ENCODE measurements at places on chromosomes 2 and 18. TPM values are rescaled to one million over a fixed set of nuclear protein-coding genes. Genes with fewer than 3 reads are reported as not detected.
A peak's percentile ranks its signal among the peaks of the same experiment; 100 is the strongest.

DNA sequence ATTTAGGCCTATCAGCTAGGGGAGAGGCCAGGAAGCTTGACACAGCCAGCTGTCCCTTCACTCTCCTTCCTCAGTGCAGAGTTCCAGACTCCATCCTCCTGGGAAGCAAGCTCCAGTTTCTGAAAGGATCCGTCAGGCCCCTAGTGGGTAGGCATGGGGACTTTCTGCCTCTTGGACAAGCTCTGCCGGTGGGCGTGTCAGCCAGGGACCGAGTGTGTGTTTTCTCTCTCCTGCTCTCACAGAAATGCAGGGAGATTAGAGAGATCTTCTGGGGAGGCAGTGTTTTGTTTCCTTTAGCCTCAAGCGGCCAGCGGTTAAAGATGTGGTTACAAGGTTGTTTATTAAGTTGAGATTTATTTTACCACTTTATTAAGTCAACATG is 29.9 kb upstream of the OTOS start:
- H3K4me3 ChIP-seq: no peak overlapping the region
- no peaks in the 10 kb centered on the region for H3K4me1 ChIP-seq
- no peaks in the 10 kb centered on the region for H3K36me3 ChIP-seq

DLX1 gene
- total RNA-seq: not detected

PDE1A gene
- total RNA-seq: not detected

DNA sequence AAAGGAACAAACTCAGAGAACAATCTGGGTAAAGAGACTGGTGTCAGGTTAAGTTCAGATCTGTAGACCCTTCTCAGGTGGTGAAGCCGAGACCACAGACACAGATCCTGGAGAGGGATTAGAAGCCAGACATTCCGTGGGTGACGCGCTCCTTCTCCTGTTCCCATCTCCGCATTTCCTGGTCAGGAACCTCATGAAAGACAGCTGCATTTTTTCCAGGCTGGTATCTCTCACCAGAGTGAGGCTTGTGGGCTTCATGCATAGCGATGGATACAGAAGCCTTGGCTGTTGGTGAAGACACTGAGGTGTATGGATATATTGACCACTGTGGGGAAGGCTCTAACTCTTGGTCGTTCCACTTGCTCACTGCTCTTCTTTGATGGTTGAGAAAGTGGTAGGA is 152.6 kb downstream of the FAM210A start:
- H3K36me3 ChIP-seq: no peaks in the 10 kb centered on the region
- H3K4me3 ChIP-seq: no peak overlapping the region
- H3K27me3 ChIP-seq: no peaks in the 10 kb centered on the region
- no peak for DNase-seq

DNA sequence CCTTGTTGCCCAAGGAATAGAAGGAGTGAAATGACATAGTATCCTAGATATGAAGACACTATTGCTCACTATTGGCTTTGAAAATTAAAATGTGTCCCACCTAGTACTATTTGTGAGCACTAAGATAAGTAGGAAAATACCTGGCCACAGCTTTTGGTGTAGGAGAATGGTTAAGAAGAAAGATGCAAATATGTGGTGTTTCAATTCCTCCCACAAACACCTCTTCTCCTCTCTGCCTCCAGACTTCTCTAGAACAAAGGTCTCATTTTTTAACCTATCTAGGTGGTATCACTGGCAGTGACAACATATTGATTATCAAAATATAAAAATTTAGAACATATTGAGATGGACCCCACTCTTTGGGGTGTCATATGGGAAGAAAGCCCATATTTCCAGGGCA is 929.9 kb upstream of the FANCL start:
- H3K27ac ChIP-seq: no peak overlapping the region
- H3K27me3 ChIP-seq: no peaks in the 10 kb centered on the region
- H3K4me1 ChIP-seq: no peaks in the 10 kb centered on the region
- no peak for DNase-seq
- no peak overlapping the region for H3K4me3 ChIP-seq

HOXD8 gene
- not detected for total RNA-seq

DNA sequence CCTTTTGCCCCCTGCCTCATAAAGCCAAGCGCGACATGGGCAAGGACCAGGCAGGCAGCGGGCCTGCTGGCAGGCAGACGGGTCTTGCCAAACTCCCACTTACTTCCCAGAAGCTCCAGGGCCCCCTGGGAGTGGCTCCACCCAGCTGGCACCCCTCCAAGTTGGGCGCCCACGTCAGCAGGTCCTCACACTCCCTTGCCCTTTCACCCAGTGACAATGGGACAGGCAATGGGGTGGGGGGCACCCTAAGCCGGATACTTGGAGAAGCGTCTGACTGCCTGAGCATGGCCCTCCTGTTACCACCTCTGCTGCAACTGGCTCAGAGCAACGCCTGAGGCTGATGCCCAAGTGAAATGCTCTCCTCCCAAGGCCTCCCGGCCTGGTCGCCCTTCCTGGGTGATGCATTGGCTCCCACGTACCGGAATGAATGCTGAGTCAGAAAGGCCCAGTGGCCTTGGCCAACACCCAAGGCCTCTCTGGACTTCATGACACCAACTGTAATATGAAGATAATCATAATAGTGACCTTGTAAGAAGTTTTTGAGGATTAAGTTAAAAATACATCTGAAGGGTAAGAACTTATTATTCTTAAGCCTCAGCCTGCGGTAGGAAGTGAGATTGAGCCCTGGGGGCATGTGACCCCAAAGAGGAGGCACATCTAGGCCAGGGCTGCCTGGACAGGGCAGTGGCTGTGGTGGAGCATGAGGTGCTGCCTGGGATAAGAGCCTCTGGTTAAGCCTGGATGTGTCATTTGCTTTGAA is 31.6 kb downstream of the KCNK3 start:
- no peaks in the 10 kb centered on the region for H3K4me1 ChIP-seq
- DNase-seq: no peak

- peaks cover 13% of the 10 kb centered on the region for H3K36me3 ChIP-seq
- no peaks in the 10 kb centered on the region for H3K27me3 ChIP-seq
- H3K4me3 ChIP-seq: no peak overlapping the region
Observed at GRCh38 chr2:116669782-116670181, 1144.7 kb upstream of the DDX18 start.

GRCh38 chr2:231102772-231103171 is 22.1 kb downstream of the HTR2B start:
- DNase-seq: no peak
- no peak overlapping the region for H3K4me3 ChIP-seq
- no peaks in the 10 kb centered on the region for H3K27me3 ChIP-seq
- H3K27ac ChIP-seq: no peak overlapping the region

- no peak for DNase-seq
- no peak overlapping the region for H3K4me3 ChIP-seq
- H3K27ac ChIP-seq: no peak overlapping the region
Observed at GRCh38 chr2:692767-693166, 15.6 kb upstream of the TMEM18 start.

- H3K27me3 ChIP-seq: no peaks in the 10 kb centered on the region
- H3K36me3 ChIP-seq: peaks cover 21% of the 10 kb centered on the region
- no peak for DNase-seq
- no peak overlapping the region for H3K27ac ChIP-seq
Observed at GRCh38 chr2:167966937-167967913, 280.2 kb downstream of the STK39 start.

ATP6V1B1 gene
- total RNA-seq: 7.2 TPM

DNA sequence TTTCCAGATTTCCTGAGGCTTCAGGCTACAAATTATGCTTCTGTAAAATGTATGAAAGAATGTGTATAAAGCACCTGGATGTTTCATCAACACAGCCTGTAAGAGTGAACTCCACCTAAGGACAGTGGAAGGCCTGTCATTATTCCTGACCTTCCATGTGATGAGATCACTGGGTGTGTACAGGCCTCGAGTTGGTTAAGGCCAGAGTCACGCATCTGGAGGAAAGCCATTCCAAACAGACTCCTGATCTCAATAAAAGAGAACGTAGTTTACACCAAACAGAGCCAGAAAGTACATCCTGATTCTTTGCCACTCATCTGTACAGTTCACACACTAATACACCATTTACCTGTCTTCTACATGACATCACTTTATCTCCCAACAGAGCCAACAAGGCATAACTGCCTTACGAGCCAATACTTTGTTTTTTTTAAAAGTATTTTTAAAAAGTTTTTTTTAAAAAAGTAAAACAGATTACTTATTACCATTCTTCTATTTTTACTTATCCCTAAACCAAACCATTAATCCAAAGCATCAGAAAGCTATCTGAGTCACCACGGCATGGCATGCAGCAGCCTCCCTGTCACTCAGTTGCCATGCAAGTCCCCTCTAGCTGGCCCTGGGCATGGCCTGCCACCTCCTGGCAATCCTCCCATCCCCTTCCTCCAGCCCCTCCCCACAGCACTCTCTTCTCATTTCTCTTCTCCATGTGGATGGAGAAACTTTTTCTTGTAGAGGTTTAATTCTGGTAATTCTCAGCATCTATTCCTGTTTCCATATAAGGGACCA is 78.8 kb upstream of the TFCP2L1 start:
- peaks cover 16% of the 10 kb centered on the region for H3K36me3 ChIP-seq
- no peaks in the 10 kb centered on the region for H3K4me1 ChIP-seq
- DNase-seq: no peak
- H3K27ac ChIP-seq: no peak overlapping the region
- H3K4me3 ChIP-seq: no peak overlapping the region
- H3K27me3 ChIP-seq: no peaks in the 10 kb centered on the region

DNA sequence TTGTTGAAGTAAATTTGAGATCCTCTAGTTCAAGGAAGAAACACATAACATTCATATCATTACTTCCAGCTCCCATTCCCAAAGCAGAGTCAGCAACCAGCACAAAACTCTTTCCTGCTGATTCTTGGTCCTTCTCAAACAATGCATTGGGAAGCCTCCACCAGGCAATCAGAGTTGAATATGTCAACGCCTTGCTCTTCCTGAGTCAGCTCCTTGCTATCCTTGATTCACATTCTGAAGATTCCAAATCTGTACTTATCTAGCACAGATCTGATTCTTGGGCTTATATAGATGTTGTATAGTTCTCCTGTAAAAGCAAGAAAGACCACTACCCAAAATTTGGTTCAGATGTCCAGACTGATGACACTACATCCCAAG is 29.6 kb downstream of the CFAP210 start:
- no peak overlapping the region for H3K4me3 ChIP-seq
- no peak for DNase-seq
- peaks cover 11% of the 10 kb centered on the region for H3K27me3 ChIP-seq
- no peak overlapping the region for H3K27ac ChIP-seq
- H3K4me1 ChIP-seq: peaks cover 4% of the 10 kb centered on the region

- H3K27me3 ChIP-seq: no peaks in the 10 kb centered on the region
- peaks cover 72% of the 10 kb centered on the region for H3K4me1 ChIP-seq
- no peak overlapping the region for H3K27ac ChIP-seq
- H3K4me3 ChIP-seq: no peak overlapping the region
- DNase-seq: no peak
Observed at GRCh38 chr18:46400449-46400848, 256.6 kb downstream of the LOXHD1 start.

MEP1B gene
- total RNA-seq: 0.20 TPM

GRCh38 chr2:42567806-42568400 is 529 bp upstream of the MTA3 start:
- H3K4me1 ChIP-seq: peaks cover 15% of the 10 kb centered on the region
- peaks cover 1% of the 10 kb centered on the region for H3K27me3 ChIP-seq
- peak overlapping the region; percentile 12 for H3K4me3 ChIP-seq
- peak overlapping the region; percentile 8 for H3K27ac ChIP-seq

STARD6 gene
- total RNA-seq: not detected

DNA sequence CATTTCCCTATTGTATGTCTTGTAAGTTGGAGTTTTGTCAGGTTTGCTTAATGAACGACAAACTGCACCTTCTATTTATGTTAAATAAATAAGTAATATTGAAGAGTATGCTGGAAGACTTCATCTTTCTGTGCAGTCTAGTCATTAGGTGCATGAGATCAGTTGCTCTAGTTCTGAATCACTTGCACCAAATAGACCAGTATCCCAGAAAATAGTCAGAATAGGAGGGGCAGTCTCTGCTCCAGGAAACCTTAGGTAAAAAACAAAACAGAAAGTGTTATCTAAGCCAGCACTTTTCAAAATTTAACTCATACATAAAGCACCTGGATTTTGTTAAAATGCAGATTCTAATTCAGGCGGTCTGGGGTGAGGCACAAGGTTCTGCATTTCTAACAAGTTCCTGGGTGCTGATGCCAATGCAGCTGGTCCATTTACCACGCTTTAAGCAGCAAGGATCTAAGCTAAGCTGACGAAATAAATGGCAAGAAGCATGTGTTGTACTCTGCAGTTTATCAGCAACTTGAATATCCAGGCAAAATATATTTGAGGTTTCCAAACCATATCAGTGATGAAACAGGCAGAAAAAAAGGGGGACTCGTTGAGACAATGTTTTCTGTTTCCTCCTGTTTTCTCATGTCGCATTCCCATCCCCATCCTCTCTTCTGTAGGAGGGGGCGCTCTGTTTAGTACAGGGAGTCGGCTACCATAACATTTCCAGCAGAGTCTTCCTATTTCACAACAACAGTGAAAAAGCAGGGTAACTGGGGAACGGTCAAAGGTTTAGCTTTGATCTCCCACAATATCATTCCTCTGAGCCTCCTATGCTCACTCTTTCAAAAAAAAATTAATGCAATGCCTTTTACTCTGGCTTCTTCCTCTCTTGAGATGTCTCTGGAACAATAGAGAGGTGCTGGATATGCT is 106.4 kb downstream of the MBD2 start:
- peaks cover 6% of the 10 kb centered on the region for H3K27me3 ChIP-seq
- H3K36me3 ChIP-seq: peaks cover under 1% of the 10 kb centered on the region
- H3K4me3 ChIP-seq: no peak overlapping the region
- H3K4me1 ChIP-seq: peaks cover 3% of the 10 kb centered on the region
- no peak overlapping the region for H3K27ac ChIP-seq

RUFY4 gene
- total RNA-seq: not detected

- H3K4me1 ChIP-seq: no peaks in the 10 kb centered on the region
- no peak overlapping the region for H3K27ac ChIP-seq
- no peak for DNase-seq
- peaks cover 29% of the 10 kb centered on the region for H3K27me3 ChIP-seq
- H3K36me3 ChIP-seq: no peaks in the 10 kb centered on the region
Observed at GRCh38 chr18:77866351-77866750, 616.7 kb downstream of the GALR1 start.

DNA sequence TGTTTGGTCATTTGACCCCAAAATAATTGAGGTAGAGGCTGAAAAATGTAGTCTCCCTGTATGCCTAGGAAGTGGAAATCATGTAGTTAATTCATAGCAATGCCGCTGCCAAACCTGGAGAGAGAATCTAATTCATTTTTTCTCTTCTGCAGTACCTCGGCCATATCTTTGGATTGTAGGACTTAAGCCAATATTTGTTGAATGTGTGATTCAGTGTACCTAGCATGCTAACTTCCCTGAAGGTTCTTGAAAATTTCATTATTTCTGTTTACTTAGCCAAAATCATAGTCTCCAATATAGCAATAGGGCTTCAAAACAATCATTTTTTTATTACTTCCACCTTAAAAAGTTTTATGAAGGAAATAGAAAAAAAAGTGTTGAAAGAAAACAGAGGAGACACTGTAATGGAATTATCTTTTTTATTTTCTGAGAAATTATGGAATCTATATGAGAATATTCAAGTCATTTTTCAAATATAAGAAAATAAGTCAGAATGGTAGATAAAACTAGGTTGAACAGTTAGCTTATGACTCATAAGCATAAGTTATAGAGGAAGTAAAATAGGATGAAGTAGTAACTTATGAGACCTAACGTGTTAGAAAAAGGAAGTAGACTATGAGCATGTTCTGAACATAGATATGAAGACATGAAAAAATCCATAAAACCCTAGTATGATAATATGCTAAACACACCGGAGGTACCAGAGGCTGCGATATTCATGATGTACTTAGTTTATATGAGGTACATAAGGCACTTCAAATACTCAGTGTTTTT is 35.2 kb upstream of the CDH19 start:
- H3K4me3 ChIP-seq: no peak overlapping the region
- no peaks in the 10 kb centered on the region for H3K36me3 ChIP-seq
- DNase-seq: no peak
- no peaks in the 10 kb centered on the region for H3K4me1 ChIP-seq
- no peaks in the 10 kb centered on the region for H3K27me3 ChIP-seq

- H3K27ac ChIP-seq: no peak overlapping the region
- no peaks in the 10 kb centered on the region for H3K4me1 ChIP-seq
- DNase-seq: no peak
- no peaks in the 10 kb centered on the region for H3K36me3 ChIP-seq
- H3K4me3 ChIP-seq: no peak overlapping the region
Observed at GRCh38 chr2:187377340-187377739, 70.7 kb downstream of the CALCRL start.
